ENCODE measurements at places on chromosomes 1 and 21. TPM values are rescaled to one million over a fixed set of nuclear protein-coding genes. Genes with fewer than 3 reads are reported as not detected.

The MCOLN2 gene
- total RNA-seq = 0.18 TPM

The TNFRSF18 gene
- 2.7 TPM for total RNA-seq

The CACNA1E gene
- 0.22 TPM for total RNA-seq

The CYP4Z1 gene
- total RNA-seq = 0.18 TPM

The NAV1 gene
- total RNA-seq = 21.7 TPM

The LCE1C gene
- not detected for total RNA-seq

The PLEKHN1 gene
- not detected for total RNA-seq

The ALPL gene
- total RNA-seq = 1.2 TPM

- peak; percentile 92 for DNase-seq
These were observed 262.9 kb upstream of the PROX1 start for GRCh38 chr1:213724640-213725536.

- no peak for DNase-seq
These were observed 128.5 kb upstream of the HNRNPU start for GRCh38 chr1:244992833-244993232.

DNA sequence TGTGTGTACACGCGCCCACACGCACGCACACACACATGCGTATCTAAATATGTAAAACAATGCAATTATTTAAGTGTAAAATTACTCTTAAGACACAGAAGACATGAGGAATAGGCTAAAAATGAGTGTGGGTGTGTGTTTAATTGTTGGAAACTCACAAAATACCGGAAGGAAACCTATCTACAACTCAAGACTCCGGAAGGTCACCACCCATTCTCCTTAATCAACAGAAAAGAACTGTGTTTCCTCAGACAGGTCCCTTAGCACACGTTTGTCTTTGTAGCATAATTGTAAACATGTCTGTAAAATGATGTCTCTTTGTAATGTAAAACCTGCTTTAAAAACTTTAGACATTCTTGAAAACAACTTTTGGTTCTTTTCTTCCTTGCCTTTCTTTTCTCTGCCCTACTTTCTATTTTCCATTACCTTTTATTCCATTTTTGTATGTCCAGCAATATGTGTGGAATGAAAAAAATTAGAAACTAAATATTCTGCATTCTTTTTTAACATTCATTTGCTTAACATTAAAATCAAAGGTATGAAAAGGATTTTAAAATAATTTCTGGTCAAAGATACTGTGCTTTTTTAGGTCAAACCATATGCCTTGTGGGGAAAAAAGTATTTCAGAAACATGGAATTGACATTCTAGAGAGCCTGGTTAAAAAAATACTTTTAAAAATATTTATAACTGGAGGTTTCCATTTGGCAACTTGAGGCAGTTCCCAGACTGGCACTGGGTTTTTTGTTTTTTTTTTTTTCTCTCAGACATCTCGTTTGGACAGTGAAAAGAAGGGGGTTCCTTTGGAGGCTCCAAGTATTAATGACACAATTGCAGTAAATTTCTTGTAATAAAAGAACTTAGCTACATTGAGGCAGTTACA, 46.2 kb downstream of the ATP5PF start:
- DNase-seq = peak; percentile 36

- DNase-seq = no peak
These were observed 70.6 kb downstream of the PTBP2 start for GRCh38 chr1:96792220-96792619.

DNA sequence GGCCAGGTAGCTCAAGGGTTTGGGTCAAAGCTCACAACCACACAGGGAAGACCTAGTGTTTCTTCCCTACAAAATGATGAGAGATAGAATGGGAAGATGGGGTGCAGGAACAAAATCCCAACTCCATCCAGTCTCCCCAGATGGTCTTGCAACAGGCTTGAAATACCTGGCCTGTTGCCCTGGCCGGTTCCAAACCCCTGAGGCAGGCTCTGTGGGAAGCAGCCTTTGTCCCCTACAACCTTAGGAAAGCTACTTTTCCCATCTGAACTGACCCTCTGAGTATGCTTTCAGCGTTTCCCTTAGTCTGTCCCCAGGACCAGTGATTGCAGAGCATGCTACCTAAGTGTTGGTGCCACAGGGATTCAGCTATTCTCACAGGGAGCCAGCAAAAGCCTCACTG, 104.0 kb downstream of the GDAP2 start:
- no peak for DNase-seq

DNA sequence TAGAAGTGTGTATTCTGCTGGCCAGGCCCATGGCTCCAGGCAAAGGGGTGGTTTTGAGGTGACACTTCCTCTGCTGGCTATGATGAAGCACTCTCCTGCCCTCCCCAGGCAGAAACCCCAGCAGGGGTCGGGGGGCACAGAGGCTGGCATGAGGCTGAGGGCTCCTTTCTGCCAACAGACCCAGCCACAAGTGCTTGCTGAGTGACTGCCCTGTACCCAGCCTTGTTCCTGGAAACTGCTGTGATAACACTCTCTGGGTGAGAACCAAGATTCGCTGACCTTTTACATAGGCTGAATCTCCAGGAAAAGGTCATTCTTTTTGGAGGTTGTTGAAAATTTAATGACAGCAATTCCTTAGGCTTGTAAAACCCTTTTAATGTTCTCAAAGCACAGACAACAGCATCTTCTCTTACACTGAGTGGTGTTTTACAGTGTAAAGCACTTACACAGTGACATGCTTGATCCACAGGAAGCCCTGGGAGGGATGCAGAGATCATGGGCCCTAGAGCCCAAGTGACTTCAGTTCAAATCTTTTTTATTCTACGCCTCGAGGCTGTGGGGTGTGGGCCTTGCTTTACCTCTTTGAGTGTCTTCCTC, 155.5 kb upstream of the FGGY start:
- no peak for DNase-seq

DNA sequence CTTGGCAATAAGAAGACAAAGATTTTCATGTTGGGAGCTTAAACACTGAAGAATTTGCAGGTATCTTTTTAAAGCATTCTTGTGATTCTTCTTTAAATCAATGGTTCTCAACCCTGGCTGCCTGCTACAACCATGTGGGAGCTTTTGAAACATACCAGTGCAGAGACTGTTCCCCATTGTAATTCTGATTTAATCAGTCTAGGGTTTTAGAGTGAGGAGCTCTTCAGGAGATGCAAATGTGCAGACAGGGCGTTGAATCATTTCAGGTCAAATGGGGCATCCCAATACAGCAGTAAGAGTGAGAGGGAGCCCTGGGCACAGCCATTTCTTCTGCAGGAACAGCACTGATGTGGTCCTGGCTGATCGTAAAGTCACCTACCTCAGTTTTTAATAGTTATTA, 24.3 kb downstream of the KCNJ6 start:
- no peak for DNase-seq

DNA sequence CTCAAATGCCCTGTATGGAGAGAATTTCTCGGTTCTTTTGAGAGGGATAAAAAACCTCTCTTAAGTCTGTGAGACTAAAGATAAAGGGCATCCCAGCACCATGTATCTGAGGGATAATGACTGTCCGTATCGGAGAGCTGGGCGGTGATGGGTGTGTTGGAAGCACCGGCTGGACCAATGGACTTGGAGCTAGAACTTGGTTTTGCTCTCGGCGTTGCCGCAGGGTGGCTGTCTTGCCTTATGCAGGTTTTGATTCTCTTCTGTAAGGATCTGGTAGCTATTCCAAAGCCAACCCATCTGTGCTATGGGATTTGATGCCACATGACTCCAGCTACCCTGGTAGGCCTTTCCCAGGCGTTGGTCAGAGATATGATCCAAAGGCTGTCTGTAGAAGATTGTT, 348.8 kb downstream of the KIF26B start:
- no peak for DNase-seq

DNA sequence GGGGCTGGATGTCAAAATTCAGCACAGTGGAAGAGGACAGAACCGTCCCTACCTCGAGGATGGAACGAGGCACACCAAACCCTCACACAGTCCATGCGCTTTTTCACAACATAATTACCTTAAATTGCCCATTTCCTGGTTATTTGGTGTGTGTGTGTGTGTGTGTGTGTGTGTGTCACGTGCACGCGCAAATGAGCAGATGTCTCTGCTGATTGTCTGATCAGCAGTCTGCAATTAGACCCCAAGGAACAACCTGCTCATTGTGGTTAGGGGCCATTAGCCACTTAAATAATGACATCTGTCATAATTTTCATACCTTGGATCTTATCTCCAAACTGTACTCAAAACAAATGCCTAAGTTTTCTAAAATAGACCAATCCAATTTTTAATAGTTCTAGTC, 23.2 kb downstream of the AVPR1B start:
- DNase-seq = no peak

DNA sequence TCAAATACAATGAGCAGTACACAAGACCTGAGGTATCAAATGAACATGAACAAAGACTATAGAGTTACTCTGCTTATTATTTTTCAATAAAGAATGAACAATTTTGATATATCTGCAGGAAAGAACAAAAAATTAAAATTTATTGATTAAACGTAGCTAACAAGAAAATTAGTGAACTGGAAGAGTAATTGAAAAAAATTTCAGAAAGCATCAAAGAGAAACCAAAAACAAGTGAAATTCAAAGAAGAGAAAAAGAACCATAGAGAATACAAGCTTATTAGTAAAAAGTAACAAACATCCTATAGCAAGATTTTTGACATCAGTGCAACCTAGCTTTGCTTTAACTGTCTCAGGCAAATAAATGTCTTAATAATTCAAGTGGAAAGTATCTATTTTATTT, 106.6 kb downstream of the LRRIQ3 start:
- DNase-seq = no peak

DNA sequence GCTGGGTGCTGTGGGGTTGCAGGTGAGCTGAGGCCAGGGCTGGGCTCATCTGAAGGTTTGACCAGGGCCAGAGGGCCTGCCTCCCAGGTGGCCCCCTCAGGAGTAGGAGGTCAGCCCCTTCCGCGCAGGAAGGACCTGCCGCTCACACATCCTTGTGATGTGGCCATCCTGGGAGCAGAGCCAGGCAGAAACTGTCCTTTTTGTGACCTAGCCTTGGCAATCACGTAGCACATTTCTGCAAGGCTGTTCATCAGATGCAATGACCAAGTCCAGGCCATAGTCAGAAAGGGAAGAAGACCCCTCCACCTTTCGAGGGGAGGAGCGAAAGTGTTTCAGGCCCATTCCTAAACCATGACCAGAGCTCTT, 55.5 kb upstream of the TRAPPC10 start:
- peak; percentile 69 for DNase-seq

GRCh38 chr1:224377676-224378006, 21.0 kb downstream of the CNIH4 start:
- no peak for DNase-seq

- DNase-seq = no peak
These were observed 177.9 kb downstream of the EIF4G3 start for GRCh38 chr1:20998826-20999225.

- no peak for DNase-seq
These were observed 81.2 kb upstream of the RAVER2 start for GRCh38 chr1:64663668-64664067.

DNA sequence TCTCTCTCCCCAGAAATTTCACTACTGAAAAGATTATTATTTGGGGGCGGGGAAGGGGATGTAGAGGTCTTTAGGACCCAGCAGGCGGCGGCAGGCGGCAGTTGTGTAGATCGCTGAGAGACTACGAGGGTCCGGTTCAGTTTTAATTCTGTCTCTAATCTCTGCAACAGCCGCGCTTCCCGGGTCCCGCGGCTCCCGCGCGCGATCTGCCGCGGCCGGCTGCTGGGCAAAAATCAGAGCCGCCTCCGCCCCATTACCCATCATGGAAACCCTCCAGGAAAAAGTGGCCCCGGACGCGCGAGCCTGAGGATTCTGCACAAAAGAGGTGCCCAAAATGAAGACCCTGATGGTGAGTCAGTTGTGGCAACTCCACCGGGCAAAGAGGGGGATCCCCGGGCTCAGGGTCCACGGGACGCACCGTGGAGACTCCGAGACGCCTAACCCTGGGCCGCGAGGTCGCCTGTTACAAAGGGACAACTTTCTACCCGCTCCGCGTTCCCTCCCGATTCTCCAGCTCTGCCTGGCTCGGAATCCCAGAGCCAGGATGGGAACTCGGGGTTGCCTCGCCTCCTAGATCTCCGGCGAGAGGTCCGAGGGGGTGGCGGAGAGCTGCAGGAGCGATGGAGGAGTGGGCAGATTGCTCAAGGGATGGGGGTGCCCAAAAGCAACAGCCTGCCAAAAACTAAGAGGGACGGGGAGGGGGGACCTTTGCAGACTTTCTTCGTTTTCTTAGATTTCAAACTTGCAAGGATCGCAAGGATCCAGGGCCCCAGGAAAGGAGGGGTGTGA, at the start of gene ST6GALNAC5:
TSS of gene ST6GALNAC5 (plus strand) at position 139 of the 789 bp plus-strand sequence.
- DNase-seq = peak; percentile 73

DNA sequence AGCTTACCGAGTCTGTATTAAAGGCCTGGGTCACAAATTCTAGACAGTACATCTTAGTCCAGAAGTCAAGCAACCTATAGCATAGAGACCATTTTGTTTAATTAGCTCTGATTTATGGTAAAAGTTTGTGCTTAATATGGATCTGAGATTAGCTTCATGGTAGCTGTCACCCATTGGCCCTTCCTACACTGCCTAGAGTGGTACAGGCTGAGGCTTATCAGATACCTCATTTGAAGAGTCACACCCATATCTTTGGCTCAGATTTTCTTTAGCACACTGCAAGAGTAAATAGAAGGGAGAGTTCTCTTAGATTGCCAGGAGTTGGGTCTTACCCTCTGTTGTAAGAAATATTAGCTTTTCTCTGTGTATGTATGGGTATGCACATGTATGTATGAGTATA, 3.6 kb downstream of the AK4 start:
- DNase-seq = no peak

DNA sequence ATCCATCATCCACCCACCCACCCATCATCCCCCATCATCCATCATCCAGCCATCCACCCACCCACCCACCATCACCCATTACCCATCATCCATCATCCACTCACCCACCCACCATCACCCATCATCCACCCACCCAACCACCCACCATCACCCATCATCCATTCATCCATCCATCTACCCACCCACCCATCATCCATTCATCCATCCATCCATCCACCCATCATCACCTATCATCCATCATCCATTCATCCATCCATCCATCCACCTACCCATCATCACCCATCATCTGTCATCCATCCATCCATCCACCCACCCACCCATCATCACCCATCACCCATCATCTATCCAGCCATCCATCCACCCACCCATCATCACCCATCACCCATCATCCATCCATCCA, 81.5 kb downstream of the ADARB1 start:
- no peak for DNase-seq

DNA sequence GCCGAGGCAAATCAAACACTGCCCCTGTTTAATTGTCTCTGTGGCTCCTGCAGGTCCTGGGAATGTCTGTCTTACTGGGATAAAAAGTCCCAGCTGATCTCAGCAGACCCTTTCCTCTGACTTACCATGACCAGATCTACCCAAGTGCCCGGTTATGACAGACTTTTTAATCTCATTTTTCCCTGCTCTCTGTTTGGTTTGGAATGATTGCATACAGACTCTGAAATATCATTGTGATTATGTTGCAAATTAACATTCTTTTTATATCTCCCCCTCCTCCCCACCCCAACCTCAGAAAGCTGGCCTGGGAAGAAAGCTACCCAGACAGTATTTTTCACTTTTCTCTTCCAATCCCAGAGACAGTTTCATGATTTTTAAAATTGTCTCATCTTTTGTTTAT, 16.3 kb downstream of the RAB7B start:
- no peak for DNase-seq

GRCh38 chr1:8989821-8990220, 36.4 kb downstream of the SLC2A7 start:
- no peak for DNase-seq

All from muscle of leg (tissue), 16 donors.